ENCODE measurements at places on chromosomes 6 and 20.

- peak; percentile 17 for DNase-seq
These were observed 280.6 kb downstream of the KHDC1L start for GRCh38 chr6:72944660-72945059.

- DNase-seq = no peak
These were observed 71.2 kb downstream of the FYN start for GRCh38 chr6:111802015-111802414.

- DNase-seq = no peak
These were observed 13.0 kb downstream of the PCK1 start for GRCh38 chr20:57573894-57574293.

- DNase-seq = no peak
These were observed 122.9 kb downstream of the AKAP7 start for GRCh38 chr6:131258010-131258652.

DNA sequence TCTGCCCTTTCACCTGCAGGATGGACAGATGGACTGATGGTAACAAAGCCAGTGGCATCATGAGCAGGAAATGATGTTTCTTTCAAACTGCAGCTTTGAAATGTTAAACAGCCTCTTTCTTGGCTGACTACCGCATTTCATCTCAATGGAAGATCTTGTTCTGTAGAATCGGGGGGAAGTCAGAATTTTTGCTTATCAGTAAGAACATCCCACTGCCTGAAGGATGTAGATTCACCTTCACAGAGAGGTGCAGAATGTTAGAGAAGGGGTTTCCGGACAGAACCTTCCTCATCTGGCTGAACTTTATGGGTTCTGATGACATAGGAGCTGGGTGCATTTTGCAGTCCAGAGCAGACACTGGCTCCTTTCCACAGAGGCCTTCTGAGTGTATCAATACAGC, 32.7 kb downstream of the GGTLC1 start:
- no peak for DNase-seq

DNA sequence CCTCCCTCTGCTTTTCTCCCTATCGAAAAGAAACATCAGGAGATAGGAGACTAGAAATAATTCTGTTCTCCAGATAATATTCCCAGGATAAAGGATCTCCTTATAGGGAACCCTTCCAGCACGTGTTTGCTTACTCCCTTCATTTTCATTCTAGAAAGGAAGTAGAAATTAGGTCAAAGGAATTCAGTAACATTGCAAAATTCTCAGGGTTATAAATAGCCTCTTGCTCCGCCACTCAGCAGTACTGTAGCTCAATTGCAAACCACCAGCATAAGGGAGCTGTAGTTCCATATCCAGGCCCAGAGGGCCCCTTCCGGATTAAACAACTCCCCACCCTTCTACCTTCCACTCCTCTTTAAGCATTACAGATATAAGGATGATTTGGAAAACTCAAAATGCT, 6.2 kb downstream of the ELMO2 start:
- DNase-seq = peak; percentile 82

- no peak for DNase-seq
These were observed 37.6 kb upstream of the PTPRK start for GRCh38 chr6:128558021-128558420.

- no peak for DNase-seq
These were observed 6.7 kb upstream of the CST9L start for GRCh38 chr20:23574977-23575376.

DNA sequence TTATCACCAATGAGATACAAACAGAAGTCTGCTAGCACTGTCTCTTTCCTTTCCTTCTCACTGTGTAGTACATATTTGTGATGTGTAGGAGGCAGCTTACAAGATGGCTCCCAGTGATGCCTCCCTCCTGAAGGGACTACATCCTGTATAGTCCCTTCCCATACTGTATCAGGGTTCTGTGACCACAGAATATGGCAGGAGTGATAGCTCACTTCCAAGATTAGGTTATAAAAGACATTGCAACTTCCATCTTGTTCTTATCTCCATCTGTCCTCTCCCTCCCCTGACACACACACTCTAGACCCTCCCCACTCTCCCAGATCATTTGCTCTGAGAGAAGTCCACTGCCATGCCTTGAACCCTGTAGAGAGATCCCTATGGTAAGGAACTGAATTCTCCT, 38.0 kb downstream of the SESN1 start:
- DNase-seq = no peak

All from fibroblast of skin of right biceps (primary cell).